Left lung (tissue), 14 donors: ENCODE measurements at places on chromosomes 3 and 15. TPM values are rescaled to one million over a fixed set of nuclear protein-coding genes. Genes with fewer than 3 reads are reported as not detected.

LRRC31 gene
- polyA plus RNA-seq = not detected

CADM2 gene
- polyA plus RNA-seq = 0.61 TPM

ALG3 gene
- 27.8 TPM for polyA plus RNA-seq

SRGAP3 gene
- polyA plus RNA-seq = 20.8 TPM

TRPM1 gene
- not detected for polyA plus RNA-seq

XCR1 gene
- 0.07 TPM for polyA plus RNA-seq

RPL32 gene
- 2,940 TPM for polyA plus RNA-seq

DNA sequence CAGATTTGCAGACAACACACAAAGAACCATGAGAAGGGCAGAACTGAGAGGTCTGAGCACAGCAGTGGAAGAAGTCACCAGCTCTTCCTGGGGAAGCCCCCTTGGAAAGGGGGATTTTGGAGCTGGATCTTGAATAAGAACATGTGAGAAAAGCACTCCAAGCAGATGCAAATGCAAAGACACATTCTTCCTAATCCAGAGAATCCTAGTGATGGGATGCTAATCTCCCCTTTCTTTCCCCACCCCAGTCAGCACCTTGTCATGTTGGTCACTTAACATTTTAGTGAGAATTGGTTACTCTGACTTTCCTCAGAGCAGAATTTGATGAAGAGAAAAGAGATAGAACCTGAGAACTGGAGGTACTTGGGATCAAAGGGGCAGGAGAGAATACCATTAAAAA lies 148.5 kb downstream of the SSR3 start:
- H3K27me3 ChIP-seq = no peaks in the 10 kb centered on the region
- no peak overlapping the region for H3K4me3 ChIP-seq
- no peak for DNase-seq
- H3K4me1 ChIP-seq = no peaks in the 10 kb centered on the region
- H3K27ac ChIP-seq = no peak overlapping the region

DNA sequence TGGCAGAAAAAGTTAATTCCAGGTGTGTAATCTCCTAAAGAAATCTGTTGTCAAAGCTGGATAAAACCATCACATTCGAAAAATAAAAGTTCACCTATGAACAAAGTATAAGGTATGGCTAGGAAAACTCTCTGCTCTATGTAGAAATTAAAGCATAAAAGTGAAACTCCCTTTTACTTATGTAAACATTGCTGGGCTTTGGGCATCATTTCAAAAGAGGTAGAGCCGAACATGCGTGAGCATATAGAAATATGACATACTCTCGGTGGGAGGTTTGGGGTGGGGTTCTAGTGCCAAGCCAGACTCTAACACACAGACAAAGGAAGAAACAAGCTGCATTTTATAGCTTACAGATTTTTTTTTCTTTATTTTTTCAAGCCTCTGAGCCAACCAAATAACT lies 306.8 kb upstream of the ATP11B start:
- H3K4me3 ChIP-seq = no peak overlapping the region
- no peak for DNase-seq
- no peak overlapping the region for H3K27ac ChIP-seq

- H3K27me3 ChIP-seq = no peaks in the 10 kb centered on the region
- H3K27ac ChIP-seq = no peak overlapping the region
- no peak for DNase-seq
These were observed 380.0 kb upstream of the DPH6 start for GRCh38 chr15:35926007-35926380.

GRCh38 chr15:68585574-68586273 lies 6.9 kb downstream of the CORO2B start:
- peaks cover 7% of the 10 kb centered on the region for H3K27me3 ChIP-seq
- no peak for DNase-seq
- no peaks in the 10 kb centered on the region for H3K4me1 ChIP-seq

GRCh38 chr3:138068579-138069174 lies 46.7 kb downstream of the DZIP1L start:
- H3K4me1 ChIP-seq = no peaks in the 10 kb centered on the region
- no peaks in the 10 kb centered on the region for H3K27me3 ChIP-seq
- H3K36me3 ChIP-seq = peaks cover 46% of the 10 kb centered on the region
- peak; percentile 84 for DNase-seq
- no peak overlapping the region for H3K27ac ChIP-seq

DNA sequence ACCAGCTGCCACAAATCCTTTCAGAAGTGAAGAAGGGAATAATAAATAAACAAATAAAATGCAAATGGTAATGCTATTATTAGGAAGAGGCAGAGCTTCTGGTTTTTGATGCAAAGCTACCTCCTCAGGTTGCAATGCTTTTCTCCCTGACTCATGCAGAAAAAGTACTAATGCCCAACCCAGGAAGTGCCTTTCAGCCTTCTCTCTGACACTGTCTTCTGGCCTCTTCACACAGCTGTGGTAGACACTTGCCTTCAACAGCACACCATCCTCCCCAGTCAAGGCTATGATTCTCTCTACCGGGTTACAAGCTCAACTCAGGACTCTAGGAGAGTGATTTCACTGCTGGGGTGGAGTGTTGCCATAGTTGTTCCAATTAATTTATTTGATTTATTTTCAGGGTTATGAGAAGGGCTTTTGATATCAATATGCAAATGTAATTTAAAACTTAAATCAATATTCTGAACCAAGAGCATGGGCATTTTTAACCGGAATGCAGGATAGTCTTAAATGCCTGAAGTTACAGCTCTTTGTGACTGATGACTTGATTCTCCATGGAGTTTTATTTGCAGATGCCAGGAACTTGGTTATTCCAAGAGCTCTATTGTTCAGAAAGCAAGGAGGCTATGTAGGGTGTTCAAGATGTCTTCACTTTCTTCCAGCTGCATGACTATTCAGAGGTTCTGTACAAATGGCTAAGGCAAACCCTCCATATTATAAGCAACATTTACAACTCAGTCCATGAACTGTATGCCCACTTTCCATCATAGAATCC lies 27.1 kb upstream of the GALNT15 start:
- no peak overlapping the region for H3K4me3 ChIP-seq
- no peaks in the 10 kb centered on the region for H3K36me3 ChIP-seq
- no peak for DNase-seq
- H3K27me3 ChIP-seq = no peaks in the 10 kb centered on the region

DNA sequence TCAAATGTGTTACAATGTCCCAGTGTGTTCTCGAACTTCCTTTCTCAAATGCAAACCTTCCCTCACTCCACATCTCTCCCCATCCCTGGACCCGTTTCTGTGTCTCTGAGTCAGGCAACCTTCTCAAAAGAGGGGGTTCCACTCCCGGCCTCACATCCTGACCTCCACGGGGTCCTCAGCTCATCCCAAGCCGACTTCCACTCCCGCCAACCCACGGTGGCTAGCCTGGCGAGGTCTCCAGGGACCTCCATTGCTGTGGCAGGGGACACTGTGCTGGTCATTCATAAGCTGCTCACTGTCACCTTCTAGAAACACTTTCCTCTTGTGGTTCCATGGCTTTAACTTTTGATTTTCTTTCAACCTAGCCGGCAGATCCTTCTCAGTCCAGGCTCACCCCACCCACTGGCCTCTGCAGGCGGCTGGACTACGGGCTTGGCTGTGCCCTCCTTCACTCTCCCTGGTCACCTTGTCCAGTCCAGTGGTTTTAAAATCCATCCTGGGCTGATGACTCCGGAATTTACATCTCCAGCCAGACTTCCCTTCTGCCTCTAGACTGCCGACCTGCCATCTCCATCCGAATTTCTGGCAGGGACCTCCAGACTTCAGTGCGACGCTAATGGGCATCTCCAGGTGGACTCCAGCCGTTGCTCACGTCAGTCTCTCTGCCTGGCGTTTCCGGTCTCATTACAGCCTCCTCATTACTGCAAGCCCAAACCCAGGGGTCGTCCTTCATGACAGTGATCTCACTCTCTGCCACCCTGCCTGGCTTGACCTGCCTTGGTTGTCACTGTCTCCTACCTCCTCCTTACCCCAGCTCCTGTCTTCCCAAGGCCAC lies 20.0 kb downstream of the ABTB1 start:
- H3K4me3 ChIP-seq = no peak overlapping the region
- peaks cover 38% of the 10 kb centered on the region for H3K36me3 ChIP-seq
- H3K27me3 ChIP-seq = no peaks in the 10 kb centered on the region
- peaks cover 16% of the 10 kb centered on the region for H3K4me1 ChIP-seq
- H3K27ac ChIP-seq = no peak overlapping the region

DNA sequence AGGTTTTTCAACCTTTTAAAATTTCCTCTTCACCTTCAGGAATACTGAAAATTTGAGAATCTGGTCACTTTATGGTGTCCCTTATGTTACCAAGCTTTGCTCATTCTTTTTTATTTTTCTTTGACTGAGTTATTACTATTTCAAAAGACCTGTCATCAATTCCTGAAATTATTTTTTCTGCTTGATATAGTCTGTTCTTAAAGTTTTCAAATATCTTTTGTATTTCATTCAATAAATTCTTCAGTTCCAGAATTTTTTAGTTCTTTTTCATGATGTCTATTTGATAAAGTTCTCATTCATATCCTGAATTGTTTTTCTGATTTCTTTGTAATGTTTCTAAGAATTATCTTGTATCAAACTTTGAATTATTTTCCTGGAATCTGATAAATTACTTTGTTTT lies 63.9 kb downstream of the UQCC5 start:
- DNase-seq = no peak
- peaks cover 88% of the 10 kb centered on the region for H3K36me3 ChIP-seq
- H3K27ac ChIP-seq = no peak overlapping the region
- H3K4me1 ChIP-seq = no peaks in the 10 kb centered on the region

DNA sequence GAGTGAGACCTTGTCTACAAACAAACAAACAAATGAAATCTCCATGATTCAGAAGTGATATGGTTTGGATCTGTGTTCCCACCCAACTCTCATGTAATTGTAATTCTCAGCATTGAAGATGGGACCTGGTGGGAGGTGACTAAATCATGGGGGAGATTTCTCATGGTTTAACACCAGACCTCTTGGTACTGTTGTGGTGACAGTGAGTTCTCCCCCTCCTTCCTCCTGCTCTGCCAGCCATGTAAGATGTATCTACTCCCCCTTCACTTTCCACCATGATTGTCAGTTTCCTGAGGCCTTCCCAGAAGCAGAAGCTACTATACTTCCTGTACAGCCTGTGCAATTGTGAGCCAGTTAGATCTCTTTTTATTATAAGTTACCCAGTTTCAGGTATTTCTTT lies 438.4 kb upstream of the THBS1 start:
- no peaks in the 10 kb centered on the region for H3K4me1 ChIP-seq
- H3K36me3 ChIP-seq = no peaks in the 10 kb centered on the region
- H3K27ac ChIP-seq = no peak overlapping the region
- H3K4me3 ChIP-seq = no peak overlapping the region
- H3K27me3 ChIP-seq = no peaks in the 10 kb centered on the region
- no peak for DNase-seq

- DNase-seq = no peak
- H3K36me3 ChIP-seq = no peaks in the 10 kb centered on the region
- H3K27me3 ChIP-seq = no peaks in the 10 kb centered on the region
- no peak overlapping the region for H3K4me3 ChIP-seq
These were observed 28.1 kb downstream of the RPSA start for GRCh38 chr3:39434574-39434973.

GRCh38 chr3:115512565-115513415 lies 110.5 kb upstream of the GAP43 start:
- no peaks in the 10 kb centered on the region for H3K4me1 ChIP-seq
- DNase-seq = peak; percentile 34
- H3K27ac ChIP-seq = no peak overlapping the region
- H3K27me3 ChIP-seq = no peaks in the 10 kb centered on the region

DNA sequence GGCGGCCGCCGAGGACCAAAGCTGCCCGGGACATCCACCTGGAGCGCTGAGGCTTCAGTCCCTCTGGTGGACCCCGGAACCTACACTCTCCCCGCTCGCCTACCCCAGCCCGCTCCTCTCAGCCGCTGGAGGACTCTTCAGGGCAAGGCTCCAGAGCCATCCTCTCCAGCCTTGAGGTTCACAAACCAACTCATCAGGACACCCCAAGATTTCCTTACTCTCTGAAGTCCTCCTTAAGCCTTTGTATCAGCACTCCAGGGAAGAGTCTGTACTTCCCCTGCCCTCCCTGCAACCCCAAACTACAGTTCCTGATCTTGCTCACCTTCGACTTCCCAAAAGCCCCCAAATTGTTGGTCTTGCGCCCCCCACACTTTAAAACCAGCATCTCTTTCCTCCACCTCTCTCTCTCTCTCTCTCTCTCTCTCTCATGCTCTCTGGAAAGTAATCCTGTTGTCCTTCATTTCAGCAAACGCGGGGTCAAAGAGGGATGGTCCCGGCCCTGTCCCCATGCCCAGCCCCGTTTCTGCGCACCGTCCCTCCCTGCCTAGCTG lies 438 bp downstream of the THBS1 start:
- peak overlapping the region; percentile 67 for H3K27ac ChIP-seq
- DNase-seq = peak; percentile 45
- peaks cover 57% of the 10 kb centered on the region for H3K27me3 ChIP-seq
- peaks cover 45% of the 10 kb centered on the region for H3K4me1 ChIP-seq
- peaks cover 38% of the 10 kb centered on the region for H3K36me3 ChIP-seq

DNA sequence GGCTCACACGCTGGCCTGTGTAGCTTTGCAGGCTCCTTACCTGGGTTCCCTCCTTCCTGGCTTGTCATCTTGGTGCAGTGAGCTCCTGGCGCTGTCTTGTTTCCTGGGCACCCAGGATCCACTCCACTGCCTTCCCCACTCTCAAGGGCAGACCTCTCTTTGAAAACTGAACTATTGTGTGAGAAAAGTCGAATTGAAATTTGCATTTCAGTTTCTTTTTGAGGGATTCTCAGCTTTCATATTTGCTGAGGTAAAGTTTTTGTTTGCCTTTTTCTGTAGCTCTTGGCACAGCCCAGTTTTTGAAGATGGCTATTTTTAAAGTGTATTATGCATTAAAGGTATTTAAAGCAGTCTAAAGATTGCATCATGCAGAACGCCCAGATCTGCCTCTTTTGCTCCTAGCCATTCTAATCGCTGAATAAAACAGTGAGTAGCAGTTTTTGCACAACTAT lies 70.1 kb downstream of the CCK start:
- DNase-seq = no peak
- H3K4me3 ChIP-seq = no peak overlapping the region
- H3K27ac ChIP-seq = no peak overlapping the region
- no peaks in the 10 kb centered on the region for H3K27me3 ChIP-seq
- H3K4me1 ChIP-seq = no peaks in the 10 kb centered on the region

DNA sequence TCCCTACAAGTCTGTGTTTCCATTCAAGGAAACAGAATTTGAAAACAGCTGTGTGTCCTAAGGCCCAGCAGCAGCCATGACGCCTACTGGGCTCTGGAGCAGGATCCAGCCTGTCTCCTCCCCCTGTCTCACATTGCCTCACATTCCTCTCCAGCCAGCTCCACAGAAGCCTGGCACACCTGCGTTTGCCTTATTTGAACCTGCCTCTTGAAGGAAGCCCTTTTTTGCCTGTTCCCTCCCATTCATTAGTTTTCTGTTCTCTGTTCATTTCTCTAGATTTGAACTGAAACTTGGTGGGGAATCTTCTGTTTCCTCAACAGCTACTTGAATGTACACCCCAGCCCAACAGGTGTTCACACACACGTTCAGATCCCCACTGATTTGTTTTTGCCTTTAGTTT lies 890.5 kb downstream of the TUSC7 start:
- H3K27me3 ChIP-seq = no peaks in the 10 kb centered on the region
- H3K4me3 ChIP-seq = no peak overlapping the region
- no peaks in the 10 kb centered on the region for H3K4me1 ChIP-seq
- DNase-seq = no peak

- H3K4me3 ChIP-seq = no peak overlapping the region
- H3K4me1 ChIP-seq = no peaks in the 10 kb centered on the region
- no peaks in the 10 kb centered on the region for H3K27me3 ChIP-seq
- no peaks in the 10 kb centered on the region for H3K36me3 ChIP-seq
These were observed 189.4 kb downstream of the TJP1 start for GRCh38 chr15:29632671-29633406.

- no peaks in the 10 kb centered on the region for H3K27me3 ChIP-seq
- no peaks in the 10 kb centered on the region for H3K36me3 ChIP-seq
- H3K4me3 ChIP-seq = no peak overlapping the region
- no peak for DNase-seq
These were observed 26.7 kb downstream of the ISL2 start for GRCh38 chr15:76363251-76363650.
